ENCODE measurements at places on chromosomes 2 and 18.

- DNase-seq: no peak
Measured at GRCh38 chr2:236928380-236929037, 157.2 kb upstream of the COPS8 start.

DNA sequence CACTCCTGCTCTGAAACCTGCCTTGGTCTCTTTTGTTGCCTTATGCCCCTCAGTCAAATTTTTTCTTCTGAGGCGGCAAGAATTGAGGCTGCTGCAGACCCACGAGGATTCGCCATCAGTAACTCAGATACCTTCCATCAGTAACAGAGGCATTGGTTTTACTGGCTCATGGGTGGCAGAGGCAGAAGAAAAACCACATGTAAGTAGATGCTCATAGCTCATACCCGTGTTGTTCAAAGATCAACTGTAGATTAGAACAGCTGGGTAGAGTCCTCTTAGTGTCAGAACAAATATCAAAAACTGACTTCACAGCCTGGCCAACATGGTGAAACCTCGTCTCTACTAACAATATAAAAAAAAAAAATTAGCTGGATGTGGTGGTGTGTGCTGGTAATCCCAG lies 598.0 kb upstream of the SOX11 start:
- DNase-seq: no peak

DNA sequence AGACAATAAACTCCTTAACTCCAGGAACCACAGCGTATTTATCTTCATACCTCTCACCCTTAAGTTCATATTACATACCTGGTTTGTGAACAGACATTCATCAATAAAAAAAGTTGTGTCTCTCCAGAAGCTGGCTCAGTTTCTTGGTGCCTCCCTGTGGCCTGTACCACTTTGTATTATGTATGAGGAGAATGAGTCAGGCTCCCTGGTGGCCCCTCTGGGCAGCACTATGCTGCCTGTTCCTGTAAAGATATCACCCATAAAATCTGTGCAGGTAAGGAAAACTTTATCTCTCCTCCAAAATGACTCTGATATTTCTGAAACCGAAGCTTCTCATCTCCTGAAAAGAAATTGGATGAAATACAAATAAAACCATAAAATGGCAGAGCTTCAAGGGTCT lies 198.4 kb upstream of the NT5C1B start:
- DNase-seq: no peak

GRCh38 chr18:30709595-30709994 lies 332.9 kb downstream of the DSC3 start:
- no peak for DNase-seq

- DNase-seq: no peak
Measured at GRCh38 chr2:191158193-191158592, 7.4 kb upstream of the STAT4 start.

DNA sequence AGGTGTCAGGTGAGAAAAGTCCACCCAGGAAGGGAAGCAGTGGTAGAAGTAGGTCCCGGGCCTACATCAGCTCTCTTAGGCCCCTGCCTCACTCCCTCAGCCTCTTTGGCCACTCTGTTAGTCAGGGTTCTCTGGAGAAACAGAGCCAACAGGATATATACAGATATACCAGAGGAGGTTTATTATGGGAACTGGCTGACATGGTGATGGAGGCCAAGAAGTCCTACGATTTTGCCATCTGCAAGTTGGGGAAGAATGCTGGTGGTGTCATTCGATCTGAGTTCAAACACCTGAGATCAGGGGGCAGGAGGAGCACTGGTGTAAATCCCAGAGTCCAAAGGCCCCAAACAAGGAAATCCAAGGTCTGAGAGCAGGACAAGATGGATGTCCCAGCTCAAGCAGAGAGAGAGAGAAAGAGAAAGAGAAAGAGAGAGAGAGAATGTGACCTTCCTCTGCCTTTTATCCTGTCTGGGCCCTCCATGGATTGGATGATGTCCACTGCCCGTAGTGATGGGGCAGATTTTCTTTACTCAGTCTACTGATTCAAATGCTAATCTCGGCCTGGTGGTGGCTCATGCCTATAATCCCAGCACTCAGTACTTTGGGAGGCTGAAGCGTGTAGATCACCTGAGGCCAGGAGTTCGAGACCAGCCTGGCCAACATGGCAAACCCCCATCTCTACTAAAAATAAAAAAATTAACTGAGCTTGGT lies 111.1 kb upstream of the MYCN start:
- DNase-seq: no peak

DNA sequence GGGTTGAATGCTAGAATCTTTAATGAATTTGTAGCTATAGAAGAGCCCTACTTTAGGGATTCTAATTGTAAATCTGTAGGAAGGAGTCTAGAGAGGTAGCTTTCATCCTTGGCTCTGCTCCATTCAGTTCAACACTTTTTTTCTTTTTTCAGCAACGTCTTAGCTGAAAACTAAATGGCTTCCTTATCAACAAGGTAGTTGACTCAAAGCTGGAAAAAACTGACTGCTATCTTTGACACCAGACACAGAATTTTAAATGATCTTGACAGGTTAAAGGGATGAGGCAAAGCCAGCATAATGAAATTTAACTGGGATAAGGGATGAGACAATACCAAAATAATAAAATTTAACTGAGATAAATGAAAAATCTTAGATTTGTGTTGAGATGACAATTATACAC lies 54.9 kb downstream of the TMEFF2 start:
- no peak for DNase-seq

DNA sequence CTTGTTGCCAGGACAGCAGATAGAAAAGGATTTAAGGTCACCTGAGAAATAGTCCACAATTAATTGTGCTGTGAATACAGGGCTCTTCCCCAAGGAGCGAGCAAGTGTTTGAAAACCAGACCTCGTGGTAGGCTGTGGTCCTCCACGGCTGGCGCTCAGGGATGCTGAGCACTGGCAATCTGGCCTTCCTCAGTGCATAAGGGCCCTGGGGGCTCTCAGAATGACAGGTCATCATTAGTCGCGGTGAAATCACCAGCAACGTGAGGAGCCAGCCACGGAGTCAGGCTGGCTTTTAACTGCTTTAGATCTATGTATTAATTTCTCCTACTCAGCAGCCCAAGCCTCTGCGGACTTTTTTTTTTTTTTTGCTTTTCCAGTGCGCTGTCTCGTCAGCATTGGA lies 148.5 kb downstream of the FHOD3 start:
- no peak for DNase-seq

DNA sequence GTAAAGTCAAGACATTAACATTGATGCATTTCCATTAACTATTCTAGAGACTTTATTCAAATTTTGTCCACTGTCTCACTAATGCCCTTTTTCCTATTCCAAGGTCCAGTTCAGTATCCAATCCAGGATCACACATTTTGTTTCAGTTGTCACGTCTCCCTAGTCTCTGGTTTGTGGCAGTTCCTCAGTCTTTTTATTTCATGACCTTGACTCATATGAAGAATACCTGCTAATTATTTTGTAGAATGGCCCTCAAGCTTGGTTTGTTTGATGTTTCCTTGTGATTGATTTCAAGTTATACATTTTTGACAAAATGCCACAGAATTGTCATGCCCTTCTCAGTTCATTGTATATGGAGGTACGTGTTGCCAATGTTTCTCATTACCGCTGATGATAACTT lies 145.2 kb downstream of the FHOD3 start:
- no peak for DNase-seq

- no peak for DNase-seq
Measured at GRCh38 chr2:219969508-219969907, 342.1 kb downstream of the SLC4A3 start.

- DNase-seq: no peak
Measured at GRCh38 chr2:191999101-191999841, 152.4 kb upstream of the CAVIN2 start.

- no peak for DNase-seq
Measured at GRCh38 chr18:9712130-9712577, 4.1 kb downstream of the RAB31 start.

DNA sequence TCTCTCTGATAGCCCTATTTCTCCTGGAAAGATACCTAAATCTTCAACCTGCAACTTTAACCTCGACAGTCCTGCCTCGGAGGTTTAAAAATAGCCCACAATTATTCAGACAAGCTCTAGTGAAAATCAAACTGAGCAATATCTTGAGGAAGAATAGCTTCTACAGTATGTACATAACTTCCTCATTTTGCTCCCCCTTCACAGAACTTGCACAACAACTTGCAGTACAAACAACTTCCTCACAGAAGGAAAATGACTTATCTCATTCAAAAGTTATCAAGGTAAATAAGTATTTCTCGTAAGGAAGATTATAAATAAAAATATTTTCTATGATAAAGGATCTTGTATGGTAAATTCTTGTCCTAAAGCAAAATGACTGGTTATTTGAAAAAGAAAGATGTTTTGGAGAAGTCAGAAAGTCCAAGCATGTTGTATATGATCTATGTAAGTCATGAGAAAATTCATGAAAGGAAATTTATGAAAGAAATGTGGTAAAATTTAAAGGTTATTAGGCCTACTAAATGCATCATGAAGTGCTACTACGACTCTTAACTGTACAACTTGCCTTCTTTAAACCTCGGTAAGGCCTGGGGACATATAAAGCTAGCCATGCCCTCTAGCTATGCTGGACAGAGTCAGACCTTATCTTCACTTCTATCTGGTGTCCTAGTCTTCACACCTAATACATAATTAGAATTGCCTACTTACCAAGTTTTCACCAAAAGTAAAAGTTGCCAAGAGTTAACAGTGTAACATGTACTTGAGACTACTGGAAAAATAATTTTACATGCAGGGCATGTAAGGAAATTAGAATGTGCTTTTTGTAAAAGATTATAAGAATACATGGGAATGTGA lies 394.5 kb downstream of the DLGAP1 start:
- no peak for DNase-seq

DNA sequence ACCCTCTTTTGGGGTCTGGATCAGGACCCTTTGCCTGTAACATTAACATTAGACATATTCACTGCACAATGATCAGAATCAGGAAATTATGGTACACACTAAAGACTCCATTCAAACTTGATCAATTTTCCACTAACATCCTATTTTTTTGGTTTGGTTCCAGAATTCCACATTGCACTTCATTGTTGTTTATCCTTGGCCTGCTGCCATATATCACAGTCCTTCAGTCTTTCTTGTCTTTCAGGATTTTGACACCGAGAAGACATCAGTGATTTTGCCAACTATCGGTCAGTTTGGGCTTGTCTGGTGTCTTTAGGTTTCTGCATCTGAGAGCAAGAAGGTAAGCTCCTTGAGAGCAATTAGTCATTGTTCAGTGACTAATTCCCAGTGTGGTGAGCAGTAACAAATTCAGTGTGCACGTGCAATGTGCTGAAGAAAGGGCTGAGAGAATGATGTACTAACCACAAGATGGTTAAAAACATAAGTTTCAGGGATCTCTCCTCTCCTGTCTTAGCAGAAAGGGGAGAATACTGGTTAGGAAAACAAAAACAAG lies 23.5 kb downstream of the MARCHF4 start:
- DNase-seq: no peak

DNA sequence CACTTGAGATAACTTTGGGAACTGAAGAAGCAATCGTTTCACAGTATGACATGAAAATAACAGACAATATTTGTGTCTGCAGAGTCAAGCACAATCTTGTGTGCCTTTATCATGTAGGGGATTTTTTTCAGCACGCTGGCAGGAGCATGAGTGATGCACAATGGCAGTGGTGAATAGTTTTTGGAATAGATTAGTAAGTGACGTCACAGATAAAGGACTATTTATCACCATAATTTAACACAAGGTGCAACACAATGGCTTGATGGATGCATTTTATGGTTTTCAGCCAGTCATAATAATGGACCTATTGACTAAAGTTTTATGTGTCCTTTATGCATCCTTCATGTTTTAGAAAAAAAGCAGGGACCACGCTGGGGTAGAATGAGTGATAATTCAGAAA lies 559.8 kb upstream of the FANCL start:
- DNase-seq: no peak

GRCh38 chr18:34959211-34959829 lies 81.9 kb upstream of the MAPRE2 start:
- DNase-seq: no peak

- DNase-seq: no peak
Measured at GRCh38 chr18:44119607-44120006, 561.1 kb upstream of the SETBP1 start.

DNA sequence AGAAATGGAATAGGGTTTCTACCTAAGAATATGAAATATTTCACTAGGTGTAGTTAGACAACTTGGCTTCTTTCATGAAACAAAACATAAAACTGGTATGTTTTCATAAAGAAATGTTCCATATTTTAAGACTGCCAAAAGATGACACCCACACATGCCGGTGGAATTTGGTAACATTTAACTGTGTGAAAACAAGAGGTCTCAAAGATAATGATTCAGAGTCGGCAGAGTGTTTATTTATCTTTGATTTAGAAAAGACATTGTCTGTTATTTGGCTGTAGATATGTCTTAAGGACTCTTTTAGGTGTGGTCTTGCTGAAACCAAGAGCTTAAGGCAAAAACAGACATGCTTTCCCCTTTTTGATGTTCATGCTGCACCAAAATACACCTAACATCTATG lies 63.5 kb upstream of the FN1 start:
- DNase-seq: no peak

Data from stimulated activated CD4-positive, alpha-beta T cell treated with anti-CD3 and anti-CD28 coated beads, Interleukin-1b, Interleukin-23, amount 100 ng/mL, for 4 hours (primary cell).